Psoas muscle (tissue), 8 donors: ENCODE measurements at places on chromosomes 4 and X. TPM values are rescaled to one million over a fixed set of nuclear protein-coding genes. Genes with fewer than 3 reads are reported as not detected.

GRCh38 chrX:1387141-1387776 lies 4.7 kb downstream of the SLC25A6 start:
- H3K4me3 ChIP-seq: no peak overlapping the region
- peak; percentile 55 for DNase-seq
- H3K27me3 ChIP-seq: no peaks in the 10 kb centered on the region
- peaks cover 24% of the 10 kb centered on the region for H3K36me3 ChIP-seq
- H3K27ac ChIP-seq: no peak overlapping the region

Gene PHF8
- 16.4 TPM for total RNA-seq

DNA sequence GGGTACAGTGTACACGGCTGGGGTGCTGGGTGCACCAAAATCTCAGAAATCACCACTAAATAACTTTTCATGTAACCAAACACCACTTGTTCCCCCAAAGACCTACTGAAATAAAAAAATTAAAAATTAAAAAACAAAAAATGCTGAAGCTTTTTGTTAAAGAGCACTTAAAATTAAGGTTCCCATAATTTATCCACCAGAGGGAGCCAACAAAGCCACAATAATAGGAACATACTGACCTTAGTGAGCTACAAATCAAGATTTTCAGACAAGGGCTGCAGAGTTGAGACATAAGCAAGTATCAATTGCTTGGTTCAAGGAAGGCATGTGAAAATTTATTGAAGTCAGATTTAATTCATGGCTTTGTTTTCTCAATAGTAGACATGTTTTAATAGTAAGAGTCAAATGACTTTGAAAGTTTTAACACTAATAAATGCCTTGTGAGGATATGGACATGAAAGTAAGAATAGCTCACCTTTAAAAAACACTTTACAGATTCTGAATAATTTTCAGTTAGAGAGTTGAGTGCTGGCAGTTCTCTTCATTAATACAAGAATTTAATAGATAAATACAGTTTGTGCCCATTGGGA lies 43.0 kb upstream of the SCOC start:
- H3K4me1 ChIP-seq: no peaks in the 10 kb centered on the region
- no peak overlapping the region for H3K27ac ChIP-seq
- H3K27me3 ChIP-seq: no peaks in the 10 kb centered on the region
- no peak for DNase-seq

Gene PHOX2B
- not detected for total RNA-seq

Gene GUCY1A1
- 8.9 TPM for total RNA-seq

DNA sequence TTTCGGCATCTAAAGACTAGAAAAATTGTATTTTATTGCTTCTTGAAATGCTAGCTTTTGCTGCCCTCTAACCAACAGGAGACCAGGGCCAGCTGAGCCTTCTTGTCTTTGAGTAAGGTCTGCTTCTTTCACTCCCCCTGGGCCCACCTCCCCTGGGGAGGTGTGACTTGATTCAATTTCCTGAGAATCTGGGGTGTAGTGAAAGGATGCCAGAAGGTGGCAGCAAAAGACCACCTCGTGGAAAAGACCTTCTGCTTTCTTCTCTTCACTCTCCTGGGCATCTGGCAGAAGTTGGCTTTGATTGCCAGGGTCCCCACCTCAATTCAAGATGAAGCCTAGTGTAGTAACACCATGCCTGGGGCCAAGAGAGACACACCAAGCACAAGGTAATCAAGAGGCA lies 96.5 kb upstream of the MAOA start:
- H3K27me3 ChIP-seq: peaks cover 6% of the 10 kb centered on the region
- DNase-seq: peak; percentile 12
- H3K36me3 ChIP-seq: no peaks in the 10 kb centered on the region
- H3K27ac ChIP-seq: no peak overlapping the region
- no peak overlapping the region for H3K4me3 ChIP-seq

- no peak overlapping the region for H3K4me3 ChIP-seq
- no peaks in the 10 kb centered on the region for H3K36me3 ChIP-seq
- no peak overlapping the region for H3K27ac ChIP-seq
- no peak for DNase-seq
Measured at GRCh38 chr4:98092833-98093439, 50.3 kb downstream of the STPG2 start.

- H3K4me3 ChIP-seq: no peak overlapping the region
- no peaks in the 10 kb centered on the region for H3K36me3 ChIP-seq
- H3K27me3 ChIP-seq: no peaks in the 10 kb centered on the region
- no peaks in the 10 kb centered on the region for H3K4me1 ChIP-seq
- no peak for DNase-seq
- no peak overlapping the region for H3K27ac ChIP-seq
Measured at GRCh38 chr4:186919340-186919739, 195.7 kb upstream of the FAT1 start.

DNA sequence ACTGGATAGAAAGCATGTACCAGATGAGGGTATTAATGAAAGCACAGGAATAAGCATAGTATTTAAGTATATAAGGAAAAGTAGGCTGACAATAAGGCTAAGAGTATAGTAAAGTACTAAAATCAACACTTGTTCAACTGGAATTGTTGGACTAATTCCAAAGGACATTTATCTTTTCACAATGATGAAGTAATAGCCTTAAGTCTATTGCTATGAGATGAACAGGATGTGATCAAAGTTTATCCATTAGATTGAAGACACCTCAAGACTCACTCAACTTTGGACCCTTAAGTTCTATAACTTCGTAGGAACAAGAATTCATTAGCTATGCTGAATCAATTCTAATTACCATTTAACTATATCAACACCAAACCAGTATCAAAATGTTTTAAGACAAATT lies 7.6 kb downstream of the MAD2L1 start:
- no peaks in the 10 kb centered on the region for H3K36me3 ChIP-seq
- no peak overlapping the region for H3K4me3 ChIP-seq
- DNase-seq: no peak

DNA sequence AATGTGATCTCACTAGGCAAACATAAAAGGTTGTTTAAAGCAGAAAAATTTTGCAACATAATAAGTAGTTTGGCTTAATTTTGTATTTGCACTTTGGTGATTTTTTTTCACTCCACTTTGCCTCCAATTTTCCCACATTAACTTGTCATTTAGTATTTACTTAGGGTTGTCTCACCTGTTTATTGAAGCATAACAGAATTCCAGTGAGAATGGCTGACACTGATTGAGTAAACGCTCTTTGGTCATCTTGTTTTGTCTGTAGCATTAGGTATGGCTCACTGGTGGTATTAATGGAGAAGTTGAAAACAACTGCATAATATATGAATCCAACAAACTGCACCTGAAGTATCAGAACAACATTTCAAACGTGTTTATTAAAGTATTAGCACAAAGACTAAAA lies 799.5 kb upstream of the ADGRL3 start:
- no peaks in the 10 kb centered on the region for H3K27me3 ChIP-seq
- H3K4me3 ChIP-seq: no peak overlapping the region
- DNase-seq: no peak
- no peaks in the 10 kb centered on the region for H3K36me3 ChIP-seq
- H3K27ac ChIP-seq: no peak overlapping the region
- H3K4me1 ChIP-seq: no peaks in the 10 kb centered on the region

Gene PLS3
- 21.7 TPM for total RNA-seq

- no peak overlapping the region for H3K4me3 ChIP-seq
- no peak for DNase-seq
- H3K4me1 ChIP-seq: no peaks in the 10 kb centered on the region
- no peaks in the 10 kb centered on the region for H3K27me3 ChIP-seq
Measured at GRCh38 chr4:36573441-36573840, 292.0 kb downstream of the DTHD1 start.

GRCh38 chr4:7126981-7127380 lies 59.1 kb upstream of the GRPEL1 start:
- no peaks in the 10 kb centered on the region for H3K36me3 ChIP-seq
- H3K27me3 ChIP-seq: no peaks in the 10 kb centered on the region
- DNase-seq: no peak
- no peak overlapping the region for H3K4me3 ChIP-seq

GRCh38 chr4:105632599-105632998 lies 75.9 kb downstream of the INTS12 start:
- no peaks in the 10 kb centered on the region for H3K27me3 ChIP-seq
- DNase-seq: no peak
- no peak overlapping the region for H3K4me3 ChIP-seq

Gene NWD2
- total RNA-seq: not detected

Gene TACR3
- 0.08 TPM for total RNA-seq
